ENCODE measurements at places on chromosomes 2 and 18.

DNA sequence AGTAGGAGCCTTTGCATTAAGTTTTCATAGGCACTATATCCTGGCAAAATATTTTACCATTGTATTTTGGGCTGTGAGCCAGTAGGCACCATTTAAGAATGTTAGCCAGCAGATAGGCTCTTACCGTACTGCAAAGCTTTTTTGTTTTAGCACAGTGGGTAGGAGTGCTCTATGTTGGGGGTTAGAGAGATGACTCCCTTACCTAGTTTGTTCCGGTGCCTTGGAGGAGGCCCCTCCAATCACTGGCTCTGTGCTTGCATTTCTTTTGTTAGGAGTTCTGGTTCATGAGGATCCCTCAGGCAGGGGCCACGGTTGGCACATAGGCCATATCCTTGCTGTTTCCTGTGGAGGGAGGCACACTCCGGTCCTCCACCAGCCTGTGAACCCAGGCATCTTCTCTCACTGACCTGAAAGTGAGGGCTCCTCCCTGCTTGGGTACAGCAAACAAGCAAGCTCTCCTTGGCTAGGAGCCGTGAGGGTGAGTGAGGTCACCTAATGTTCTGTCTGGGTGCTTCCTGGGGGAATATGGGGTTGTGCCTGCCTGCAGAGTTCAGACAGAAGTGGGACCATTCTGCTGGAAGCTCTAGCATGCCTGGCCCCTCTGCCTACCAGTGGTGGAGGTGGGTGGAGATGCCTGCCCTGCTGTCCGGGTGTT lies 29.8 kb downstream of the LTBP1 start:
- DNase-seq, result no peak

GRCh38 chr2:108129636-108130035 lies 110.1 kb upstream of the SULT1C3 start:
- no peak for DNase-seq

DNA sequence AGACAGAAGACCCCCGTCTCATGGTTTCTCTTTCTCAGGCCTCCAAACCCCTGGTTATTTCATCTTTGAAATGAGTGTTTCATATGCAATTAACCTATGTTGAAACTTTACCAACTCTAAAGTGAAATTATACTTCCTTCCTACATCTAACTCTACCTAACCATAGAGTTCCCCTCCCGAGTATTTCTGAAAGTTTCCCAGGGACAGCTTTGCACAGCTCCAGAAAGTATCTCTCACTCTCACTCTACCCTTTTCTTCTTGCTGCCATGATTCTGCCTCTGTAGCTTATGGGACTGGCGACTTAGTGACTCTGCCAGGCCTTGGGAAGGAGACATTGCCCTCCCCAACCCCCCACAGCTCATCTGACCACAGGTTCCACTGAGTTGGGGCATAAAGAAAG lies 107.9 kb downstream of the B3GNT2 start:
- no peak for DNase-seq

DNA sequence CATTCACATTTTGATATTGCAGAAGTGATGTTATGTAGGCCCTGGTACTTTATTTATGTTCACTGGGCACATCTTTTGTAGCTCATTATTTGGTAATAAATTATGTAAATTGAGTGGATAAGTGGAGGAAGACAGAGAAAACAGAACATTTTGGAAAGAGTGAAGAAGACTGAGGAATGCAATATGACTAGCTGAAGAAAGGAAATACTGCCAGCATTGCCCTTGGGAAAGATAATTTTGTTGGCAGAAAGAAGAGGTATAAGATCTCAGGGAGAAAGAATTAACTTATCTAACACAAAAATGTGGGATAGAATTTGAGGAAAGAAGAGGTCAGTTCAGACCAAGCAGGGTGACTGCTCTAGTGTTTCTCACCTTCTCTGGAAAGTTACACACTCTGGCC lies 118.8 kb downstream of the TTC27 start:
- no peak for DNase-seq

GRCh38 chr2:36290306-36290856 lies 65.2 kb upstream of the CRIM1 start:
- no peak for DNase-seq

- DNase-seq, result no peak
Measured at GRCh38 chr2:41853427-41854191, 194.2 kb upstream of the PKDCC start.

- DNase-seq, result no peak
Measured at GRCh38 chr2:42140496-42140895, 28.7 kb upstream of the EML4 start.

GRCh38 chr2:86825036-86825692 lies 34.5 kb upstream of the CD8A start:
- no peak for DNase-seq

- no peak for DNase-seq
Measured at GRCh38 chr2:181679544-181679979, 755 bp downstream of the NEUROD1 start.

DNA sequence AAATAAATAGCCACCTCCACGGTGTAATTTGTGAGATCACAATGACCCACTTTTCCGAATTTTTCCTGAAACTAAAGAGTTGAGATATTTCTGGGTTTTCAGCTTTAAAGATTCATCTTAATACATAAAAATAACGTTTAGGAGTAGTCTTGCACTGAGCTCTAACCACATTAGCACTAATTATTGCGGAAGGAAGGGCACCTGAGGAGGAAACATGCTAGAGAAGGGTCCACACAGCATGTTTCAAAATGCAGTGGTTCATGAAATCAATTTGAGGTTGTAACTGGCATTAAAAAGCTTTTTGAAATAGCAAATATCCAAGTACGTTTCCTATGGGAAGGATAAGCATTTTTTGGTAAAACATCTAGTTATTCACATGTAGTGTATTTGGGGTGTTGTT lies 8.4 kb downstream of the INPP4A start:
- DNase-seq, result no peak

GRCh38 chr2:238524426-238524983 lies 97.8 kb downstream of the ASB1 start:
- DNase-seq, result no peak

DNA sequence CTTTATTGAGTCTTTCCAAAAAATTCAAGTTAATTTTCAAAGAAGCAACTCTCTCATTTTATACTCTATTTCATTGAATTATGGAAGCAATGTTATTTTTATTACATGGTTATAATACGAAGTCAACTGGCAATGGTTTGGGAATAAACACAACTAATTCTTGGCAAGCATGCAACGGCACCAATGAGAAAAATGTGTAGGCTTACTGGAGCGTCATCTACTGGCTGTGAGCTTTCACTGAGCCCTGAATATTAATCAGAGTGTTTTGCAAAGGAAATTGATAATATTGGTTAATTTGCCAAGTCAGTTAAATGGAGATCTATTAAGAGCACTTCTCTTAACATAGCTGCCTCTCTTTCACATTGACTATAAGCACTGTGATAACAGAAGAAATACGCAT lies 163.9 kb downstream of the IKZF2 start:
- DNase-seq, result no peak

Measured in activated T-helper 1 cell treated with anti-CD3 and anti-CD28 coated beads, Interleukin-2, amount 50 U/mL, for 16 hours (primary cell).